Uterus (tissue), 4 donors: ENCODE measurements at places on chromosomes 5 and 9. TPM values are rescaled to one million over a fixed set of nuclear protein-coding genes. Genes with fewer than 3 reads are reported as not detected.

GRCh38 chr5:178235588-178235974 lies 3.0 kb upstream of the PHYKPL start:
- H3K27me3 ChIP-seq, result no peaks in the 10 kb centered on the region
- no peak for DNase-seq

GRCh38 chr5:80884929-80885328 lies 75.2 kb upstream of the RASGRF2 start:
- H3K27me3 ChIP-seq, result no peaks in the 10 kb centered on the region
- H3K4me3 ChIP-seq, result no peak overlapping the region
- no peak overlapping the region for H3K27ac ChIP-seq
- no peaks in the 10 kb centered on the region for H3K4me1 ChIP-seq
- H3K36me3 ChIP-seq, result no peaks in the 10 kb centered on the region

GRCh38 chr9:133171161-133171961 lies 7.6 kb upstream of the GBGT1 start:
- no peak overlapping the region for H3K27ac ChIP-seq
- H3K4me1 ChIP-seq, result no peaks in the 10 kb centered on the region

DNA sequence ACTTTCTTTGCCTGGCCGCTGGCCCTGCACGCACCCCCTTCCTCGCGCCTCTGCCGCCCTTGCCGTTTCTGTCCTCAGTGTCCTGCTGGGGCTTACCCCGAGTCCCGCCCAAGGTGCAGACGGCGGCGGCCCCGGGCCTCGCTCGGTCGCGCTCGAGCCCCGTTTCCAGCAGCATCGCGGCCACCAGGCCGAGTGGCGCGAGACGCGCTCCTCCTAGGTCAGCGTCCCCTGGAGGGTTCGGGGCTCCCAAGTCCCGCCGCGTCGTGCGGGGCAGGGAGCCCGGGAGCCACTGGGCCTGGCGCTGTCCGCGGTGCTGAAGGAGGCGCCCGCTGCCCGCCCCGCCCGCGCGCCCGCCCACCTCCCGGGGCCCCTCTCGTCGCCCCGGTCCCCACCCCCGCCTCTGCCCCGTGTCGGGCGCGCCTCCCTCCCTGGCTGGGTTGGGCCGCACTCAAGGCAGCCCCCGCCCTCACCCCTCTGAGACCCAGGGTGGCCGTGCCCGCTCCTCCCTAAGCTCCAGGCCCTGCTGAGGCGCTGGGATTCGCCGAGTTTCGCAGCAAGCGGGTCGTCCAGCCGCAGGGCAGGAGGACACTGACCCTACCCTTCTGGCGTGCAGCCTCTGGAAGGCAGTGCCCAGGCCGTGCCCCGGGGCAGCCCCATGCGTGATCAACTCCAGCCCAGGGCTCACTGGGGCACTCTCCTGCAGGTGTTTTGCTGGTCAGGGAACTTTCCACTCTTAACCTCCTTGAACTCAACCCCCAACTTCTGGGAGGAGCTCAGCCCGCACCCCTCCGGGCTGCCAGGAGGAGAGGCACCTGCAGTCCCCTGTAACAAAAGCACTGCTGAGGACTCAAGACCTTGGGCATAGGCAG lies at the start of gene LHX3:
LHX3 (minus strand) TSS at position 291 of the 869 bp plus-strand sequence; CDS start at position 175, 116 bp downstream.
- H3K4me1 ChIP-seq, result no peaks in the 10 kb centered on the region
- no peak within 1 kb of the TSS for H3K4me3 ChIP-seq
- DNase-seq, result no peak
- no peaks in the 10 kb centered on the region for H3K36me3 ChIP-seq
- H3K27me3 ChIP-seq, result peaks cover 8% of the 10 kb centered on the region

PLK2 gene
- total RNA-seq, result 75.6 TPM

SEMA6A gene
- 118 TPM for total RNA-seq
